Cerebellum (tissue), 4 donors: ENCODE measurements at places on chromosomes 7 and 10. TPM values are rescaled to one million over a fixed set of nuclear protein-coding genes. Genes with fewer than 3 reads are reported as not detected.

Gene SCART1
- 2.5 TPM for total RNA-seq

Gene SRRM3
- total RNA-seq: 16.3 TPM

Gene HOXA11
- total RNA-seq: not detected

Gene AASS
- total RNA-seq: 79.6 TPM

Gene MYPN
- not detected for total RNA-seq

Gene NEUROG3
- total RNA-seq: not detected

DNA sequence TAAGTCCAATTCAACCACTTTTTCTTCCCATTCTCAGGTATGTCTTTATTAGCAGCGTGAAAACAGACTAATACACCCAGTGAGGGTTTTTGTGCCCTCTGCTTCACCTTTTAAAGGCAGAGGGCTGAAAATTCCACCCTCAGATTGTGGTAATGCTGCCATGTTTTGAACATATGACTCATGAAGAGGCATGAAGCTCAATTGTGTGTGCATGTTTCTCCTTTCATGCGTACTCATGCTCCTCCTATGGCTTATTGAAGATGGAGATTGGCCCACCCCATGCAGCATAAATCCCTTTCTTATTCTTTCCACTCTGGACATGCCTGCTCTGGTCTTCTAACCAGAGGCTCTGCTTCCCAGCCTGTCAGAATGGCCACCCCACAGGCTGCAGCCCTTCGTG, 168.0 kb upstream of the PRKCQ start:
- no peak for DNase-seq

DNA sequence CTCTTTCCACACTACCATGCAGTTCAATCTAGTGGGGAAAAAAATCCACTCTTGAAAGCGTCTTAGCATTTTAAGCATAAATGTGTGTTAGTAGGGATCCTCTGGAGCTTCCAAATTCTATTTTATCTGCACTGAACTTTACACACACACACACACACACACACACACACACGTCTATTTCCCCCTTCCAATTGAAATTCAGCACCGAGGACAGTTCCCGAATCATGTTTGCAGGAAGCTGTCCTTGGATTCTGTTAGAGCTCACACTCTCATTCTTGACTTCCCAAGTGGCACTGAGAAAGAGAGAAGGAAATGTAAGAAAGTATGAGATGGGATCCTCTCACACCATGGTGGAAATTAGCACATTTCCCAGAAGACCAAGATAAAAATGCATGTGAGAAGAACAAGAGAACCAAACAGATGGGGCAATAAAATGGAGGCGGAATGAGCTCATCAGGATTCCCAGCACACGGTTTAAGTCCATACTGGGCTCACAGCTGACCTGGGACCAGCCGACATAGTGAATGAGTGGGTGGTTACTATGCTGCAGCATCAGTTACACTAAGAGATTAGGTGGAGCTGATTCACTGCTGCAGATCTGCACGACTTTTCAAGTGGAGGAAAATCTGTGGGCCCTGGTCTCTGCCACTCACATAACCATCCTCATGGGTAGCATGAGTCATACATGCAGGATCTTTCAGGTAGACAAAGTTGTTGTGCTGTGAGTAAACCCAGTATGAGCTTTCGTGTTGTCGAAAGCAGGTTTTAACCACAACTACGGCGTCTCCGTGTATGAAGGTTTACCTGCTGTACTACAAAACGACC, 3.3 kb upstream of the NPTX2 start:
- DNase-seq: no peak

DNA sequence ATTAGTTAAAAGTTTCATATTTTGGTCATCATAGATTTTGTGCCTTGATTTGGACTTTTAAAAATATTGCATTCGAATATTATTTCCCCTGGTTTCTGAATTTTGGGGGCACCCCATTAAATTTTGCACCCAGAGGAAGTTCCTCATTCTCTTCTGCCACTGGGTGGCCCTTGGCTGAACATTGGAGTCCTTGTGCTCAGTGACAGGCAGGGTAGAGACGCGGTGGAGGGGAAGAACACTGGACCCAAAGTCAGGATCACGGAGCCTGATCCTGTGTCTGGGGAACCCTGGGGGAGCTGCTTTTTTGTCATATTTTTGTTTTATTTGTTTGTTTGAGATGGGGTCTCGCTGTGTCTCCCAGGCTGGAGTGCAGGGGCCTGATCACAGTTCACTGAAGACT, 74.7 kb downstream of the MKI67 start:
- DNase-seq: no peak

DNA sequence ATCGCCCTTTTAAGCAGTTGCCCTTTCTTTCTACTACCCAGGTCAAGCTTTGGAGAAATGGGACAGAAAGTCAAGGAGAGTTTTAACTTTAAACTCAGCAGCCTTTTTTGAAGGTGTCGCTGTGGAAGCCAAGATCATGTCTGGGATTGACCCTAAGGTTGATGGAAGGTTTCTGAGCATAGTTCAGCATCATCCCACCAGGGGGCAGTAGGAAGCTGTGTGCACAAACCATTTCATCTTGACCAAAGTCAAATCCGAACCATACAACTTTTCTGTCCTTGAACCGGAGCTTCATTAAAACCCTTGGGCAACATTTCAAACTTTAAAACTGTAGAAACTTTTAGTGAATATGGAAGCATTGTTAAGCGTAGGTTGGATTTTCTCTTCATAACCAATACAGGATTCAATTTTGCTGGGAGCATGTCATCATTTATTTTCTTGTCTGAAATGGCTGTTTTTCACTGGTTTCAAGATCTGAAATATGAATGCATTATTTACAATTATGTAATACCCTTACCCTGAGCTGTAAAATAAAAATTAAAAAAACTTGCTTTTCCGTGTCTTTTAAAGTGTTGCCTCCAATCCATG, 214.4 kb upstream of the KIAA1217 start:
- peak; percentile 10 for DNase-seq

GRCh38 chr7:96248405-96248804, 73.5 kb downstream of the SLC25A13 start:
- no peak for DNase-seq

- no peak for DNase-seq
Observed at GRCh38 chr10:7529638-7530037, 118.8 kb upstream of the SFMBT2 start.

DNA sequence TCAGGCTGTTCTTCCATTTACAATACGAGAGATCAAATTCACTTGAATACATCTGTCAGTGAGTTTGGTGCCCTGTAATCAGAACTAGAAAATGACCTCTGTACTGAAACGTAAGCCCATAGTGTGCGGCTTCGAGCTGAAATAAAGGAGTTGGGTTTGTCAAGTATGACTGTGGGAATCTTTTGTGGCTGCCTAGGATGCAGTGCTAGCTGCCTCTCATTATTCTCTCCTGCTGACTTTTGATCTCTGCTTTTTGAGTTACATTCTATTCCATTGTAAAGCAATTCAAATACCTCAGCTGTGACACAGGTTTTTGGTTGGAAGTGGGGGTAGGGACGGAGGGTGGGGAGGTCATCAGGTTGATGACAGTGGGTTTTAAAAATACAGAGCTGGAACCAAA, 40.4 kb downstream of the ICA1 start:
- DNase-seq: no peak

GRCh38 chr7:32143301-32143700, 73.1 kb upstream of the PDE1C start:
- no peak for DNase-seq

- no peak for DNase-seq
Observed at GRCh38 chr7:47328392-47329319, 253.3 kb downstream of the TNS3 start.

GRCh38 chr7:66627881-66628360, 760 bp upstream of the KCTD7 start:
- DNase-seq: no peak

- DNase-seq: no peak
Observed at GRCh38 chr7:23012186-23012585, 1.7 kb downstream of the HYCC1 start.

GRCh38 chr7:140229101-140229525, 52.3 kb upstream of the KDM7A start:
- no peak for DNase-seq

DNA sequence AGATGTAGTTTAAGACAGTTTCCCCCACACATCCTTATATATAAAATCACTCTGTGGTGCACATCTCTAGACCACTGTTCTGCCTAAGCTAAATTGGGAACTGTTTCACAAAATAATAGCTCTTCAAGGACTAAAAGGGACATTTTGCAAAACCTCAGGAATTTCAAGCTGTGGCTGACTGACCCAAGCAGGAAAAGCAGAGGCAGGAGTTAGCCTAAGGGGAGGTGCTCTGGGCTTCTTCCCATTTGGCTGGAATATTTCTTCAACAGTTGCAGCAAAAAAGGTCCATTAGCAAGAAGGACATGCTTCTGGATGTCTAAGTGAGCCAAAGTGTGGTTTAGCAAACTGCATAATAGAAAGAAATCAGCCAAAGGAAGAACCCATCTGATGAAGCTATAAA, 551.2 kb upstream of the ANKRD30A start:
- DNase-seq: no peak

DNA sequence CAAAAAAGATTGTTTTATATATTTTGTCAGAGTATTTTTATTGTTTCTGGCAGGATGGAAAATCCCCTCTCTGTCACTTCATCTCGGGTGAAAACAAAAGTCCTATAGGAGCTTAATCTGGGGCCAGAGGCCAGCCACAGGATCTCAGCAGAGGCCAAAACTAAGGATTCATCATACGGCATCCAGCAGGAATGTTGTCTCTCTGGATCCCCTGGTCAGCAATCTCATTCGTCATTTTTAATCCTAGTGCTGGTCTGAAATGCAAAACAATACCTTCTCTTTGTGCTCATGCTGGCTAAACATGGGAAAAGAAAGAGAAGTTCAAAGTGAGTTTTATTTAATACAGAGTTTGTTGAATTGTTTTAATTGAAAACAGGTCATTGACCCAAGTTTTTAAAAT, 482.5 kb upstream of the AUTS2 start:
- DNase-seq: no peak

GRCh38 chr10:98617906-98618520, 171.3 kb upstream of the HPS1 start:
- DNase-seq: no peak

DNA sequence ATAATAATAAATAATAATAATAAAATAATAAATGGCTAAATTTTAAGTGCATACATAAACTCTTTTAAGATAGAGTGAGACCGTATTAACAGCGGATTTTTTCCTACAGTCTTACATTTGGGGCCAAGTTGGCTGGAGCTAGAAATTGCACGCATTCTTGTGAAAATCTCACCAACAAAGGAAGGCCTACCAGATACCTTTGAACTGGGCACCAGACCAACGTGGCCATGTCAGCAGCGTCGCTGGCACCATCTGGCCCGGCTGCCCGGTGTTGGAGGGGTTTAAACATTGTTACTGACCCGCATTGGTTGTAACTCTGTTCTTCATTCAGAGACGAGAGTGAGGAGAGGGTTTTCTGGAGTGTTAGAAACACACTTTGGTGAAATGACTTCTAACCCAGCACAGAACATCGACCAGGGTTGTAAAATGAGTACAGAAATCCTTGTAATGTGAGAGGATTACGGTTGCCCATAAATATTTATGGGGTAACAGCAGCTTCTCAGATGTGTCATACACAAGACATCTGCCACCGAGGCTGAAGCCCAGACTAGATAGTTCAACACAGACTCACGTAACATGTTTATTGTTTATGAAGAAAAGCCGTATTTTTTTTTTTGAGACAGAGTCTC, 34.6 kb upstream of the UNCX start:
- DNase-seq: no peak

DNA sequence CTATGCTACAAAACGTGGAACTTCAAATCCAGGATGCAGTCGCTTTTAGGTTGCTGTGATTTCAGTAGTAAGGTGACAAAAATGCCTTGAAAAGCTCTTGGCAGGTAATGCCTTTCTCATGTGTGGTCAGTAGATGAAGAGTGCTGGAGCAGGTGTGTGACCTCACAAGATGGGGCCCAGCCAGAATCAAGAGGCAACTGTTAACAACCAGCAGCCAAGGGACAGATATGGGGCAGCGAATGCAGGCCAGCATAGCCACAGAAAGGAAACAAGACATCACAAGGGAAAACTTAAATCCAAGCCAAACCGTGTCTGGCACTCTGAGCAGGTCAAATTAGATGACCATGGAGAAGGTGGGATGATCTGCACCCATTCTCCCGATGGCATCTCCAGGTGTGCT, 12.3 kb downstream of the HUS1 start:
- DNase-seq: peak; percentile 55

- DNase-seq: no peak
Observed at GRCh38 chr7:38833329-38833728, 75.7 kb downstream of the VPS41 start.

GRCh38 chr7:44979481-44980392, 922 bp upstream of the MYO1G start:
- no peak for DNase-seq

- no peak for DNase-seq
Observed at GRCh38 chr10:132450825-132451505, 54.0 kb downstream of the PWWP2B start.

GRCh38 chr7:139989366-139990141, 73.2 kb downstream of the PARP12 start:
- no peak for DNase-seq

GRCh38 chr7:20561466-20561865, 54.0 kb upstream of the ABCB5 start:
- no peak for DNase-seq

- DNase-seq: no peak
Observed at GRCh38 chr7:44438816-44439215, 51.6 kb downstream of the NUDCD3 start.

DNA sequence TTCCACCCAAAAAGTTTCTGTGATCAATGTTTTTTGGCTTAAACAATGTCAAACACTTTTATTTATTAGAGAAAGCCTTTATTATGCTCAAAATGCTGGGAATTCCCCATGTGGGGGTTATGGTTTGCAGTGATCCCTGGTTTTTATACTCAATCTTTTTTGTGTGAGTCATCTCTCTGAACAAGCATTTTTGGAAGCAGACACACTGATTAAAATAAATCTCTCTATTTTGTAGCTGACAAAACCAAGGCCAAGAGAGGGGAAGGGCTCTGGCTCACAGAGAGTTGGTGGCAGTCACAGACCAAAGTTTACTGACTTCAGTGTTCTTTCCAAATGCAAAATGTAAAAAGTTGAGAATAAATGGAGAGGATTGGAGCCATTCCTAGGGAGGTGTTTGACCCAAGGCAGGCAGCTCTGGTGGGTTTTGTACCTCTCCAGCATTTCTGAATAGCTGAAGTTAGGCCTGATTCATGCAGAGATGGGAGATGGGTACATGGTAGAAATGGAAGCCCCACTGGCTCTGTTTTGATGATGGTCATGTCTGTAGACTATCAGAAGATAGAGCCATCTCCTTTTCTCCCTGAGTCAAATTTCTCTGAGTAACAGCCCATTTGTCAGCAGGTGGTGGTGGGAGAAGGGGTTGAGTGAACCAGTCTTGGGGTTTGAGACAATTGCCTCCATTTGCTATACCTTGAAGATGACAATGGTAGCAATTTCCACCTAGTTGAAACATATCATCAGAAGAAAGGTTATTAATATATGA, 45.4 kb upstream of the NAMPT start:
- DNase-seq: no peak

GRCh38 chr10:47346581-47347302, 1.4 kb upstream of the RBP3 start:
- peak; percentile 81 for DNase-seq

GRCh38 chr7:43078794-43079193, 33.7 kb upstream of the HECW1 start:
- DNase-seq: no peak
